ENCODE measurements at places on chromosomes 6 and 20. TPM values are rescaled to one million over a fixed set of nuclear protein-coding genes. Genes with fewer than 3 reads are reported as not detected.
A peak's percentile ranks its signal among the peaks of the same experiment; 100 is the strongest.

GRCh38 chr6:73653571-73654424, at the start of gene SLC17A5:
Gene SLC17A5, minus strand, starts transcription at chr6:73653992. Its CDS starts 106 bp downstream, at chr6:73653886.
- peaks cover 28% of the 10 kb centered on the region for H3K4me1 ChIP-seq
- DNase-seq, result peak; percentile 94
- H3K36me3 ChIP-seq, result peaks cover 4% of the 10 kb centered on the region
- H3K27ac ChIP-seq, result peak within 1 kb of the TSS; percentile 99
- no peaks in the 10 kb centered on the region for H3K27me3 ChIP-seq

DNA sequence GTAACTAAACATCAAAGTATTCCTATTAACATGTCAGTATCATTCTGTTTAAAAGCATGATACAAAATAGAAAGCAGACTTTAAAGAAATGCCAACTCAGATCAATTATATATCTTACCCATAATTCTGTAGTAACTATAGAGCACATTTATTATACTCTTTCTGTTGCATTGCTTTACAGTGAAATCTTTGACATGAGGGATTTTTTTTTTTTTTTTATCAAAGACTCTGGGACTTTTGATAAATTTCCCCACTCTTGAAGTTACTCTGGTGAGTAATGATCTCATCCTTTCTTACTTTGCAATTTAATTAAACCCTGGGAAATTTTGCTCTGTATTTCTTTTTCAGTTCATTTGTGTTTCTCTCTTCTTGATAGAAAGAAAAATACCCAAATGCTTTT, 17.4 kb downstream of the ADGRF4 start:
- H3K4me1 ChIP-seq, result no peaks in the 10 kb centered on the region
- peaks cover 2% of the 10 kb centered on the region for H3K27me3 ChIP-seq
- no peak overlapping the region for H3K27ac ChIP-seq
- no peak for DNase-seq
- no peak overlapping the region for H3K4me3 ChIP-seq

Gene DPPA5
- total RNA-seq, result not detected

- H3K27ac ChIP-seq, result no peak overlapping the region
- DNase-seq, result no peak
- no peaks in the 10 kb centered on the region for H3K4me1 ChIP-seq
- H3K27me3 ChIP-seq, result peaks cover 12% of the 10 kb centered on the region
- no peak overlapping the region for H3K4me3 ChIP-seq
- H3K36me3 ChIP-seq, result no peaks in the 10 kb centered on the region
Observed at GRCh38 chr6:33861722-33862121, 57.9 kb upstream of the MLN start.

DNA sequence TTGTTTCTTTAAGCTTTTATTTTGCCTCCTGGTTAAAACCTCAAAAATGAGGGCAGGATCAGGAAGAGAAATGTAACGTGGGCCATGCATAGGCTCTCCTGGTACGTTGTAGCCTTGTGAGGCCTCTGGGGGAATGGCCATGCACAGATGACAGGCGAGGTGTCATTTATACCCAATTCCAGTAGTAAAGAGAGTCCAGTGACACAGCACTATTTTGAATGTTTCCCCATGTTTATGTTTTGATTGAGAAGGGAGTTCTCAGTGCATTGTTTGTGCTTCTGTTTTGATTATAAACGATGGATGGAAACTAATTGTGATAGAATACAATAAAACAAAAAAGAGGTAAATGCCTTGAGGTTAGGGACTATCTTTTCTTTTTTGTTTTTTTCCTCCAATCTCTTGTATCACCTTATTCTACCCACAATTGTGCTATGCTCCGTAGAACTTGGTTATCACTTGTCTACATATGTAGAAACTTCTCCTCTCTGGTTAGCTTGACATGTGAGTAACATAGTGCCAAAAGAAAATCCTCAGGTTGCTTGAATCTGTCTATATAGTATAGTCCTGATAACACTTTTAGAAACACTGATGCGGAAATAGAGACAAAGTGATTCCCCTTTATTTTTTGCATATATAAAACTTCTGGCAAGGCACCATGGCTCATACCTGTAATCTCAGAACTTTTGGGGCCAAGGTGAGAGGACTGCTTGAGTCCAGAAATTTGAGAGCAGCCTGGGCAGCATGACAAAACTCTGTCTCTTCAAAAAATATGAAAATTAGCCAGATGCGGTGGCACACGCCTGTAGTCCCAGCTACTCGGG, 6.9 kb upstream of the SMIM28 start:
- peaks cover 4% of the 10 kb centered on the region for H3K36me3 ChIP-seq
- no peak overlapping the region for H3K27ac ChIP-seq
- H3K27me3 ChIP-seq, result peaks cover 4% of the 10 kb centered on the region
- DNase-seq, result no peak

- no peaks in the 10 kb centered on the region for H3K36me3 ChIP-seq
- H3K27me3 ChIP-seq, result peaks cover 39% of the 10 kb centered on the region
- H3K4me1 ChIP-seq, result no peaks in the 10 kb centered on the region
- H3K27ac ChIP-seq, result no peak overlapping the region
Observed at GRCh38 chr20:59772931-59773913, 160.2 kb downstream of the SYCP2 start.

Gene TNNC2
- 0.52 TPM for total RNA-seq

DNA sequence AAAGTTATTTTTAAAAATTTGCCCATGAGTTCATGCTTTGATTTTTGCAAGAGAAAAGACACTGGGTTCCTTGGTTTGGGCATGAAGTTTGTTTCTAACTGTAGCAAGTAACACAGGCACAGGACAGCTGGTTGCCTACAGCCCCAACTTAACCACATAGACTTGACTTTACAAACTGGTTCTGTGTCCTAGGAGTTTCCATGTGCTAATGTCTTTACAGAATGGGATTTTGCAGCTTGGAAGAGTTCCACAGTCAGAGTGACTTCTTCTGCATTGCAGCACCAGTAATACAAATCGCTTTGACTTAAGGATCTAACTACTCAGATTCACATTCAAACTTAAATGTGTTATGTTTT, 44.3 kb downstream of the OR2B2 start:
- no peak for DNase-seq
- peak overlapping the region; percentile 83 for H3K4me3 ChIP-seq
- no peaks in the 10 kb centered on the region for H3K27me3 ChIP-seq
- no peaks in the 10 kb centered on the region for H3K36me3 ChIP-seq
- H3K27ac ChIP-seq, result no peak overlapping the region

- no peak for DNase-seq
- no peaks in the 10 kb centered on the region for H3K27me3 ChIP-seq
- peaks cover 15% of the 10 kb centered on the region for H3K36me3 ChIP-seq
- H3K4me1 ChIP-seq, result peaks cover 14% of the 10 kb centered on the region
Observed at GRCh38 chr20:3825526-3825925, 5.2 kb downstream of the AP5S1 start.

GRCh38 chr20:38893056-38893564, 33.1 kb upstream of the FAM83D start:
- H3K27me3 ChIP-seq, result peaks cover 46% of the 10 kb centered on the region
- H3K4me1 ChIP-seq, result peaks cover 5% of the 10 kb centered on the region
- no peak for DNase-seq

GRCh38 chr6:119344306-119344705, 5.3 kb downstream of the MAN1A1 start:
- peaks cover 5% of the 10 kb centered on the region for H3K27me3 ChIP-seq
- peaks cover 1% of the 10 kb centered on the region for H3K36me3 ChIP-seq
- H3K4me3 ChIP-seq, result no peak overlapping the region
- DNase-seq, result no peak

- no peaks in the 10 kb centered on the region for H3K27me3 ChIP-seq
- DNase-seq, result no peak
- H3K27ac ChIP-seq, result no peak overlapping the region
- H3K4me1 ChIP-seq, result peaks cover 34% of the 10 kb centered on the region
- no peaks in the 10 kb centered on the region for H3K36me3 ChIP-seq
Observed at GRCh38 chr6:143583542-143584327, 72.2 kb upstream of the FUCA2 start.

GRCh38 chr20:5848711-5849505, 98.7 kb downstream of the SHLD1 start:
- H3K27me3 ChIP-seq, result no peaks in the 10 kb centered on the region
- no peak for DNase-seq
- no peaks in the 10 kb centered on the region for H3K36me3 ChIP-seq
- H3K4me1 ChIP-seq, result peaks cover 5% of the 10 kb centered on the region
- H3K4me3 ChIP-seq, result no peak overlapping the region

GRCh38 chr6:35782424-35782823, 1.6 kb downstream of the CLPSL1 start:
- no peak overlapping the region for H3K27ac ChIP-seq
- DNase-seq, result peak; percentile 63
- no peak overlapping the region for H3K4me3 ChIP-seq
- H3K27me3 ChIP-seq, result peaks cover 34% of the 10 kb centered on the region
- H3K36me3 ChIP-seq, result no peaks in the 10 kb centered on the region

Gene MOXD1
- total RNA-seq, result 9.1 TPM

GRCh38 chr6:38684904-38685303, 18.0 kb downstream of the GLO1 start:
- no peak overlapping the region for H3K27ac ChIP-seq
- peaks cover 15% of the 10 kb centered on the region for H3K36me3 ChIP-seq
- H3K27me3 ChIP-seq, result no peaks in the 10 kb centered on the region
- H3K4me1 ChIP-seq, result peaks cover 14% of the 10 kb centered on the region

Gene ERVFRD-1
- not detected for total RNA-seq

Gene HRH3
- total RNA-seq, result not detected

- H3K4me3 ChIP-seq, result no peak overlapping the region
- peak overlapping the region; percentile 80 for H3K27ac ChIP-seq
- H3K27me3 ChIP-seq, result no peaks in the 10 kb centered on the region
- no peaks in the 10 kb centered on the region for H3K36me3 ChIP-seq
- peaks cover 52% of the 10 kb centered on the region for H3K4me1 ChIP-seq
Observed at GRCh38 chr6:129749749-129750120, 39.8 kb upstream of the ARHGAP18 start.

Gene FILIP1
- 0.51 TPM for total RNA-seq

Gene UBE2J1
- 49.8 TPM for total RNA-seq

Gene POLH
- 25.8 TPM for total RNA-seq

Gene HLA-DOA
- not detected for total RNA-seq

- H3K4me3 ChIP-seq, result no peak overlapping the region
- no peaks in the 10 kb centered on the region for H3K36me3 ChIP-seq
- no peaks in the 10 kb centered on the region for H3K27me3 ChIP-seq
- no peak overlapping the region for H3K27ac ChIP-seq
Observed at GRCh38 chr6:163793011-163793983, 378.8 kb downstream of the QKI start.

DNA sequence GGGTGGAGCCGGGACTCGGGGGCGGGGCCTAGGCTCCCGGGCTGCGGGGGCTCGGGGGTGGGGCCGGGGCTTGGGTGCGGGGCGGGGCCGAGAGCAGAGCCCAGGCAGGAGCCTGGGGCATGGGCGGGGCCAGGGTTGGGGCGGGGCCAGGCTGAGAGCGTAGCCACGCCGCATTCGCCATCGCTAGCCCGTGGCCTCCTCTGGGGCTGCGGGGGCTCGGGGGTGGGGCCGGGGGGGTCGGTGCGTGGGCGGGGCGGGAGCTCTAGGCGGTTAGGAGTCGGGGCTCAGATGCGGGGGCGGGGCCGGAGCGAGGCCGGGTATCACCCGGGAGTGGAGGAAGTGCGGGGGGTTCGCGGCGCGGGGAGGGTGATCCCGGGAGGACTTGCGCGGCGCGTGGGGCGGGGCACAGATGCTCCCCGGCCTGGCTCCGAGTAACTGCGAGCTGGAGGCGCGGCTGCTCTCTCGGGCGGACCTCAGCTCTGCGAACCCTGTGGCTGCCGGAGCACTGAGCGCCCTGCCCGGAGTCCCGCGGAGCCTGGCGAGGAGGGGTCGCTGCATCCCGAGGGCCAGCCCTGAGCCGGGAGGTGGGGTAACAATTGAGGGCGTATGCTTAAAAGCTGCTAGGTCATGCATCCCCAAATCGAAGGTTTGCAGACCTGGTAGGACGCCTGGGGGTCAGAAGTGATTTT, 434 bp upstream of the ECI2 start:
- peaks cover 20% of the 10 kb centered on the region for H3K4me1 ChIP-seq
- no peaks in the 10 kb centered on the region for H3K27me3 ChIP-seq
- DNase-seq, result peak; percentile 98

- H3K4me3 ChIP-seq, result no peak overlapping the region
- peaks cover 12% of the 10 kb centered on the region for H3K4me1 ChIP-seq
- no peak overlapping the region for H3K27ac ChIP-seq
- H3K36me3 ChIP-seq, result no peaks in the 10 kb centered on the region
Observed at GRCh38 chr6:1547785-1548184, 61.9 kb upstream of the FOXC1 start.

GRCh38 chr6:116382587-116382986, 11.8 kb downstream of the DSE start:
- no peak overlapping the region for H3K4me3 ChIP-seq
- no peaks in the 10 kb centered on the region for H3K27me3 ChIP-seq
- no peak for DNase-seq
- H3K36me3 ChIP-seq, result peaks cover 3% of the 10 kb centered on the region
- peak overlapping the region; percentile 13 for H3K27ac ChIP-seq

Gene LINC00237
- not detected for total RNA-seq
